Stimulated activated CD4-positive, alpha-beta T cell treated with anti-CD3 and anti-CD28 coated beads, Interleukin-2, amount 100 ng/mL, for 24 hours (primary cell): ENCODE measurements at places on chromosomes 2 and 18.

DNA sequence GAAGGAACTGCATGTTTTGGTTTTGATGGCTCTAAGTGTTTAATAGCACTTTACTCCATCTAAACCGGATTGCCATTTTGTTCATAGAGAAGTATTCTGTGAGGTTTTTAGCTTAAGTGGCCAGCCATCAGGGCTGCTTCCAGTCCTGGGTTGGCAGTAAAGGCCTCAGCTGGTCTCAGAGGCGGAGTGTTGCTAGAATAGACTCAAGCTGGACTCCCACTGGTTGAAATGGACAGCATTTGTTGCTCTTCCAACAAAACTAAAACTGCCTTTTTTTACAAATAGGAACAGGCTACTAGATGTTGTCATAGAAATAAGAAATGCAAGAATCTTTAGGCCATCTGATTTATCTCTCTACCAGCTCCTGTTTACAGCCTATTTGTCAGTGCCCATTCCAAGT, 126.4 kb downstream of the MAIP1 start:
- DNase-seq = no peak

DNA sequence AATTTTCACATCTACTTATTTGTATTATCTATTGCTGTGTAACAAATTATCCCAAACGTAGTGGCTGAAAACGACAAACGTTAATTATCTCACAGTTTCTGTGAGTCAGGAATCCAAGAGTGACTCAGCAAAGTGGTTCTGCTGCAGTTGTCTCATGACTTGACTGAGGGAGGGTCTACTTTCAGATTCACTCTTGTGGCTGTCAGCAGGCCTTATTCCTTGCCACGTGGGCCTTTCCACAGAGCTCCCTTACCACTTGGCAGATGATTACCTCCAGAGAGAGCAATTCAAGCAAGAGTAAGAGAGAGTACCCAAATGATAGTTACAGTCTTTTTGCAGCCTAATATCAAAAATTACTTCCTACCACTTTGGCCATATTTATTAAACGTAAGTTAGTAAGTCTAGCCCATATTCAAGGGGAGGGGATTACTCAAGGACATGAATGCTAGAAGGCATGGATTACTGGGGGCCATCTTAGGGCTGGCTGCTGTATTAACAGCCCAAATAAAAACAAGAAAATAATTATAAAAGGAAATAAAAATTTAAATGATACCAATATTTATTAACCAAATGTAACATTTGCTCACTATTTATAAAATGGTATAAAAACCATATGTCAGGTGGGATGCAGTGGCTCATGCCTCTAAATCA, 48.7 kb upstream of the NBEAL1 start:
- DNase-seq = peak; percentile 24

GRCh38 chr18:10400534-10401307, 53.7 kb upstream of the APCDD1 start:
- no peak for DNase-seq

DNA sequence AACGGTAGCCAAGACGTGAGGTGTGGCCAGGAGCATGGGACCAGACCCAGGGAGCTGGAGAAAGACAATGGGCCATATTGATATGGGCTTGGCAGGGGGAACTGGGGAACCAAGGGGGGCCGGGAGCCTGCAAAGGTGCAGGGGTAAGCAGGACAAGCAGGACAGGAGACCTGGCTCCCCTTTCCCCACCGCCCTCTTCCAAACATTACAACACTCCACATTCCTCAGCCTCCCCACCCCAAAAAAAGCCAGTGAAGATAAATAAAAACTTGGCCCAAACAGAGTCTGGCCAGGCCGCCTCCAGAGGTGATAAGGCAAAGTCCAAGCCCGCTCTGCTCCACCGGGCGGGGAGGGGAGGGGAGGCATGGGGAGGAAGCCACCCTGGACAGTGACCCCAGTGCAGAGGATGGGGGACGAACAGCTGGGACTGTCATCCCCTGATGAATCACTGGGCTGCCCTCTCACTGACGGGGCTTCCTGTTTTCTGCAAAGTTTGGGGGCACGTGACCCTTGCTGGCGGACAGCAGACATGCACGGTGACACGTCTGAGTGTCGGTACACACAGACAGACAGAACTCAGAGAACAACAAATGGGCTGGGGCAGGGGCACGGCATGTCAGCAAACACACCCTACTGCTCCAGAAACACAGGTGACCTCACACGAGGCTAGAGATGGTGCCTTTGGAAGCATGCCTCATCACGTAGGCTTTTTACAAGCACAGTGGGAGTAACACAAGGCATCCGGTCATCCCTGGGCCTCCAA, 100.2 kb downstream of the TNS1 start:
- DNase-seq = no peak

- DNase-seq = no peak
Observed at GRCh38 chr2:208985644-208986043, 438.2 kb upstream of the MAP2 start.

GRCh38 chr2:38293152-38293865, 83.8 kb downstream of the ATL2 start:
- DNase-seq = no peak

- DNase-seq = no peak
Observed at GRCh38 chr18:29164020-29164706, 987.2 kb upstream of the CDH2 start.

DNA sequence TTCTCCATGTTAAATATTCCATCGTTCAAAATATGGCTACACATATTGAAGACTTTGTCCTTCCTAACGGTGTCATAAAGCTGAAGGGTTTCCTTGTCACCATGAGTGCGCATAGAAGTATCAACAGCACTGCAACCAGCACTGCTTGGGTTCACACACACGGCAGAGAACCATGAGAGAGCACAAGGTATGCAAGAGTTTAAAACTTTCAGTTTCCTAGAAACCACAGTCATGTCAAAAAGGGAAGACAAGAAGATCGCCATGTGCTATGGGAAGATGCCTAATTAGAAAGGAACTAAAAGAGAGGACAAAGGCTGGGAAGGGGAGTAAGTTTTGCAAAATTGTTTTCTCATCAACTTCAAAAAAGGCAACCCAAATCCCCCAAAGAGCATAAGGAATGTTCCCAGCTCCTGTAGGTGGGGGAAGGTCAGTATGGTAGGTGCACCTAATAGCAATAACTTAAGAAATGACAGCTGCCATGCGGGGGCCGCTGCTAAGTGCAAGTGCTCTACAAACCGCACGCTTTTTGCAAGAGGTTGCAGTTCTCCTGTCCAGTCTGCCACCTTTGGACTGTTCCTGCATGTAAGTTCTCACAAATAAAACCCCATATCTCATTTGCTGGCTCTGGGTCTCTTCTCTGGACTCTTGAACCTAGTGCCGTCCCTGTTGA, 136.8 kb downstream of the TMEM163 start:
- no peak for DNase-seq

DNA sequence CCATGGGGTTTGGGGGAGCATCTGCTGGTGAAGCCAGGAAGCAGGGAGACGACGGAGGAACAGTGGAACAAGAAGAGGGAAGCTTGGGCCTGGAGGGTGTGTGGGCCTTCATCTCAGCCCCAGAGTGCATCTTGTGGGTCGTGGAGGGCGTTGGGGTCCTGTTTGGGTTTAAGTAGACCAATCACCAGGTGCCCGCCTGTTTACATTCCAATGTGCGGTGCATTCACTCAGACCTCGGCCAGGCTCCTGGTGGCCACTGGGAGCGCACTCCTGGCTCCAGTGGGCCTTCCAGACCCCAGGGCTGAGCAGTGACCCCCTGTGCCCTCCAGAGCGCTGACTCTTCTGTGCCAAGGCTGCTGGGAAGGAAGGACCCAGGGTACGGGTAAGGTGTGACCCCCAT, 293.7 kb downstream of the NDUFA10 start:
- no peak for DNase-seq

- no peak for DNase-seq
Observed at GRCh38 chr2:96985181-96985945, 1.0 kb downstream of the FAM178B start.

GRCh38 chr2:43648994-43649701, 12.1 kb downstream of the PLEKHH2 start:
- DNase-seq = no peak

GRCh38 chr18:21450913-21451312, 149.6 kb downstream of the ESCO1 start:
- no peak for DNase-seq

- no peak for DNase-seq
Observed at GRCh38 chr2:230627806-230628724, 84.6 kb upstream of the CAB39 start.

- no peak for DNase-seq
Observed at GRCh38 chr2:166665991-166666940, 172.2 kb upstream of the SCN7A start.

DNA sequence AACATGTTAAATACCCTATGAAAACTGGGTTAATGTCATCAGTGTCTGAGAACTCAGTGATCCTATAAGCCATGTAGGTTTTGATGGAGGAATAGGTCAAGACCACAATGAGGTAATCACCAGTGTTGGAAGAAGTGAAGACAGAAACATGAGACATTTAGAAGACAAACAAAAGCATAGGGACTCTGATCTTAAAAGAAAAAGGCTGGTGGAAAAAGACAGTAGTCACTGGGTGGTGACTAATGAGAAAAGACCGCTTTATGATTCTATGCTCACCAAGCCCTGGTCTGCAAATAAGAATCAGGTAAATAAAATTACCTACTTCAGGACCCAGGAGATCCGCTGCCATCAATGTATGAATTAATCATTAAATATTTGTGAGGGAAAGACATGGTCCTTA, 271.9 kb downstream of the GPD2 start:
- no peak for DNase-seq

DNA sequence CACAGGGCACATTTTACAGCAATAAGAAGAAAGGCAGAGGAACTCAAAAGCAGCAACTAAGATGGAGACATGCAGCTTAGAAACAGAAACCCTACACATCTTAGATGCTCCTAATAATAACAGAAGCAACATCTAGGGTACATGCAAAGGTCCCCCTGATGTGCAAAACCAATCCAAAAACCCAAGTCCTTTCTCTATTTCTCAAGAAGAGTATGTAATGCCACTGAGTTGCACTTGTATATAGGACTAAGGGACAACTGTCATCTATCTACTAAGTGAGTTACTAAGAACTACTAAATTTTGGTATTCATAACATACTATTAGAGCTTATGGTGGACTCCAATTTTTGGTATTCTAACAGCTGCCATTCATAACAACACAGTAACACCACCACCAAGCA, 28.4 kb downstream of the HNRNPLL start:
- no peak for DNase-seq

DNA sequence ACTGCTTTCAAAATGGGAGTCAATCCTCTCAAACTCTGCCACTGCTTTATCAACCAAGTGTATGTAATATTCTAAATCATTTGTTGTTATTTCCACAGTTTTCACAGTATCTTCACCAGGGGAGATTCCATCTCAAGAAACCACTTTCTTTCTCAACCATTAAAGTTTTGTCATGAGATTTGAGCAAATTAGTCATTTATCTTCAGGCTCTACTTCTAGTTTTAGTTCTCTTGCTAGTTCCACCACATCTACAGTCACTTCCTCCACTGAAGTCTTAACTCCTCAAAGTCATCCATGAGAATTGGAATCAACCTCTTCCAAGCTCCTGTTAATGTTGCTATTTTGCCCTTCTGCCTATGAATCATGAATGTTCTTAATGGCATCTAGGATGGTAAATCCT, 545.8 kb downstream of the ARHGAP15 start:
- DNase-seq = no peak
